ENCODE measurements at places on chromosomes 6 and 20. TPM values are rescaled to one million over a fixed set of nuclear protein-coding genes. Genes with fewer than 3 reads are reported as not detected.

NKX2-4 gene
- not detected for total RNA-seq

DNMT3B gene
- total RNA-seq = 1.6 TPM

PBOV1 gene
- not detected for total RNA-seq

ZNF334 gene
- total RNA-seq = 13.1 TPM

GJA1 gene
- total RNA-seq = 518 TPM

All from adrenal gland (tissue), 19 donors.